CD8-positive, alpha-beta memory T cell (primary cell): ENCODE measurements at places on chromosomes 13 and 19.

- no peak overlapping the region for H3K4me3 ChIP-seq
- no peaks in the 10 kb centered on the region for H3K36me3 ChIP-seq
- DNase-seq = no peak
- no peaks in the 10 kb centered on the region for H3K4me1 ChIP-seq
- no peaks in the 10 kb centered on the region for H3K27me3 ChIP-seq
- H3K27ac ChIP-seq = no peak overlapping the region
These were observed 51.7 kb upstream of the CYP4F8 start for GRCh38 chr19:15563325-15563794.

- H3K27me3 ChIP-seq = no peaks in the 10 kb centered on the region
- H3K4me3 ChIP-seq = no peak overlapping the region
- no peak overlapping the region for H3K27ac ChIP-seq
- H3K36me3 ChIP-seq = no peaks in the 10 kb centered on the region
- no peaks in the 10 kb centered on the region for H3K4me1 ChIP-seq
These were observed 60.0 kb downstream of the ZAR1L start for GRCh38 chr13:32254916-32255723.

- H3K36me3 ChIP-seq = no peaks in the 10 kb centered on the region
- H3K4me3 ChIP-seq = no peak overlapping the region
These were observed 397.4 kb downstream of the FOXO1 start for GRCh38 chr13:40269086-40269485.

DNA sequence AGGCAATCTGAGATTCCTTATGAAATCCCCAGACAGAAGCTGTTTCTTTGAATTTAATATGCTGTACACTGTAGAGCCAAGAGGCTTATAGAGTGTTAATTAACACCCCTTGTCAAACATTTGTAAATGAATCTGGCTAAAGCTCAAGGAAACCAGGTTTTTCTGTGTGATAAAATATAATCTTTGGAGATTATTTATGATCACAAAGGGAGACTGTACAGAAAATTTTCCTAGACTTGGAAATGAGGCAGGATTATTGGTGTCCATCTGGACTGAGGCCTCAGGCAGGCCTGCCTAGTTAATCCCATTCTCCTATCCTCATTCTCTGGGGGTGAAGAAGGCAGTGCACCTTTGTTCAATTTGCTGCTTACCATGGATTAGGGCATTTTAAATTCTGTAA, 17.8 kb downstream of the KL start:
- H3K36me3 ChIP-seq = no peaks in the 10 kb centered on the region
- H3K4me3 ChIP-seq = no peak overlapping the region
- no peak for DNase-seq
- H3K27me3 ChIP-seq = no peaks in the 10 kb centered on the region
- H3K27ac ChIP-seq = no peak overlapping the region

DNA sequence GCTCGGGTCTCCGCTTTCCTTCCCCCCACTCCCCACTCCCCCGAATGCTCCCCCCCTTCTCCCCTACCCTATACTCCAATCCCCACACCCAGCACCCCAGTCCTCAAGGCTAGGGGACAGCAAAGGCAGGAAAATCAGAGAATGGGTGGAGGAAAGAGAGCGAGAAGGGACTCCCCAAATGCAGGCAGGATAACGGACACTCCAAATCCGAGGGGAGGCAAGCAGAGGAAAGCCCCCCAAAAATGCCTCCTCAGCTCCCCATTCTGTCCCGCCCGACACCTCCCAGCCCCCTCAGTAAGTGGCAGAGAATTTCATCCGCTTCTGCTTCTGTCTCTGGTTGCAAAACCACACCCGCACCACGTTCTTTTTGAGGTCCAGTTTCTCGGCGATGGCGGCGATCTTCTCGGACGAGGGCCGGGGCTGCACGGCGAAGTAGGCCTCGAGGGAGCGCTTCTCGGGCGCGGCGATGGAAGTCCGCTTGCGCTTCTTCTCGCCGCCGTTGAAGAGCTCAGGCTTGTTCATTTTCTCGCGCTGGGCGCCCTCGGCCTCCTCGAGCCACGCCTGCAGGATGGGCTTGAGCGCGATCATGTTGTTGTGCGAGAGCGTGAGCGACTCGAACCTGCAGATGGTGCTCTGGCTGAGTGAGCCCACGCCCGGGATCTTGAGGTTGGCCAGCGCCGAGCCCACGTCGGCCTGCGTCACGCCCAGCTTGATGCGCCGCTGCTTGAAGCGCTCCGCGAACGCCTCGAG, 2.1 kb downstream of the POU4F1 start:
- no peak overlapping the region for H3K4me3 ChIP-seq
- peaks cover 88% of the 10 kb centered on the region for H3K27me3 ChIP-seq
- peaks cover 16% of the 10 kb centered on the region for H3K4me1 ChIP-seq

DNA sequence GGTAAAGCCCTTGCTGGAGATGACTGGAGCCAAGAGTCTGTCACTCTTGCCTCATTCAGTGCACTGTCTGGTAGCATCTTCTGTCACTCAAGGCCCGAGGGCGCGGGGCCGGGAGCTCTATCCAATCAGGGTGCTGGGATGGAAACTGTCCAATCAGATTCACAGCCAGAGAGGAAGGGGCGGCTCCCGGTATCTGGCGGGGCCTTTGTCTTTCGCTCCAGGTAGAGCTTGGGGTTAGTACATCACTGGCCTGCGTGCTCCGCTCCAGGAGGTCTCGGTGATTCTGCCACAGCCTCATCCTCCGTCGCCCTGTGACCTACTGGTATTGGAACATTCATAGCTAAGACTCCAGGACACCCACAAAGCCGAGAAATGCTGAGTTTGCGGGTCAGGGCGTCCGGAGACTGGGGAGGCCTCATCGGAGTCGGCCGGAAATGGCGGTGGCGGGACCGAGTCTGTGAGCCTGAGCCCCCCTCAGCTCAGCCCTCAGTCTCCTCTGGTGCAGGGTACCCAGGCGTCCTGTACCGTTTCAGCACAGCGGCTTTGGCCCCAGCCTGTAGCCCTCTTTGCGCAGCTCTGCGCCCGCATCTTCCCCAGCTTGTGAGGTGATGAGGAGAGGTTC, 20.6 kb upstream of the ZNF430 start:
- H3K27ac ChIP-seq = no peak overlapping the region
- peak; percentile 79 for DNase-seq
- H3K4me3 ChIP-seq = peak overlapping the region; percentile 70
- peaks cover 5% of the 10 kb centered on the region for H3K4me1 ChIP-seq
- H3K27me3 ChIP-seq = no peaks in the 10 kb centered on the region

- peaks cover 47% of the 10 kb centered on the region for H3K4me1 ChIP-seq
- DNase-seq = peak; percentile 58
- H3K36me3 ChIP-seq = peaks cover 6% of the 10 kb centered on the region
- H3K4me3 ChIP-seq = peak overlapping the region; percentile 41
These were observed 7.9 kb downstream of the VASP start for GRCh38 chr19:45515081-45515624.

DNA sequence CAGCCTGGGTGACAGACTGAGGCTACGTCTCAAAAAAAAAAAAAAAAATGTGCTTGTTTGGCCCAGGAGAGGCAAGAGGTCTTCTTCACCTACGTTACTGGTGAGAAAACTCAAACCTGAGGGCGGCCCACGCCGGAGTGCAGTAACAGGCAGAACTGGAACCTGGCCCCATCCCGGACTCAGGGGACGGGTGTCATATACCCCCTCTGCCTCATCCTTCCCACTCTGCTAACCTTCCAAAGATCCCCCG, 414 bp upstream of the ADAT3 start:
- no peaks in the 10 kb centered on the region for H3K27me3 ChIP-seq
- peak overlapping the region; percentile 70 for H3K27ac ChIP-seq

GRCh38 chr19:821231-821824, 427 bp downstream of the PLPPR3 start:
- H3K4me1 ChIP-seq = no peaks in the 10 kb centered on the region
- no peak for DNase-seq
- H3K4me3 ChIP-seq = no peak overlapping the region
- peaks cover 6% of the 10 kb centered on the region for H3K27me3 ChIP-seq
- no peaks in the 10 kb centered on the region for H3K36me3 ChIP-seq
- H3K27ac ChIP-seq = no peak overlapping the region

- H3K27me3 ChIP-seq = no peaks in the 10 kb centered on the region
- H3K27ac ChIP-seq = no peak overlapping the region
- DNase-seq = no peak
- no peak overlapping the region for H3K4me3 ChIP-seq
- H3K4me1 ChIP-seq = peaks cover 18% of the 10 kb centered on the region
- H3K36me3 ChIP-seq = no peaks in the 10 kb centered on the region
These were observed 246.7 kb downstream of the DLEU7 start for GRCh38 chr13:50596776-50597203.
